Myocyte (in vitro differentiated cells): ENCODE measurements at places on chromosomes 7 and 10. TPM values are rescaled to one million over a fixed set of nuclear protein-coding genes. Genes with fewer than 3 reads are reported as not detected.

SLC26A4 gene
- total RNA-seq: 3.1 and 7.3 TPM in 2 replicates

COL17A1 gene
- 0.03 and 0.16 TPM in 2 replicates for total RNA-seq

TCTN3 gene
- 33.9 and 35.4 TPM in 2 replicates for total RNA-seq

DNA sequence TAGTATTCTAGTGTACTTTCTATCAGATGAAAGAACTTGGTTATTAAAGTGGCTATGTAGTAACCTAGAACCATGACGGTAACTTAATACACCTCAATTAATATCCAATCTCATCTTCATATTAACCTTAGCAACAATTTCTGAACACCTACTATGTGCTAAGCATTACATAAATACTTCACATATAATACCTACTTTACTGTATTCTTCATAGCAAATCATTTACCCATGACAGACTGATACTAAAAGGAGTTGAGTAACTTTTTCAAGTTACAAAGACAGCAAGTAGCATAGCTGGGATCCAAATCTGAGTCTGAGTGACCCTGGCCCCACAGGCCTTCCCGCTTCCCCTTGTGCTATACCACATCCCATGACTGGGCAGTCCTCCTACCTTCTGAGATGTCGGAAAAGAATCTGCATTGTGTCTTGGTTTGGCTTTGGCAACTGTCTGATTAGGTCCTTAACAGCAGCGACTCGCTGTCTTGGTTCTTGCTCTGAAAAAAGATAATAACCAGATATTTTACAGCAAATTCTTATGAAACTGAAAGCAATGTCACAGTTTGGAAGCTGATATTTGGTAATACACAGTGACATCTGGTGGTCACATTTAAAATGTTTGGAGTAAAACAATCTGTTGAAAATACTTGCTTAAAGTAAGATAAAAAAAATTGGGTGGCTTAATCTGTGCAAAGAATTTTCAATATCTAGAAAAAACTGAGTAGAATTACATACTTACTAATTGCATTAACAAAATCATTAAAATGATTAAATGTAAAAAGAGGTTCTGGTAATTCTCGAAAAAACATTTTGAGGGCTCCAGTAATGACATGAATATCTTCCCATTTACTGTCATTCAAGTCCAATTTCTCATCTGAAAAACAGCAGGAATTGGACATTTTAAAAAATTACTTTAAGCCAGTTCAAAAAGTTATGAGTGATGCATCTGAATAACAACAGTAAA lies 120.1 kb downstream of the ARHGAP12 start:
- peak; percentile 90 for DNase-seq

- DNase-seq: no peak
Measured at GRCh38 chr7:45917064-45917463, 4.0 kb downstream of the IGFBP3 start.

DNA sequence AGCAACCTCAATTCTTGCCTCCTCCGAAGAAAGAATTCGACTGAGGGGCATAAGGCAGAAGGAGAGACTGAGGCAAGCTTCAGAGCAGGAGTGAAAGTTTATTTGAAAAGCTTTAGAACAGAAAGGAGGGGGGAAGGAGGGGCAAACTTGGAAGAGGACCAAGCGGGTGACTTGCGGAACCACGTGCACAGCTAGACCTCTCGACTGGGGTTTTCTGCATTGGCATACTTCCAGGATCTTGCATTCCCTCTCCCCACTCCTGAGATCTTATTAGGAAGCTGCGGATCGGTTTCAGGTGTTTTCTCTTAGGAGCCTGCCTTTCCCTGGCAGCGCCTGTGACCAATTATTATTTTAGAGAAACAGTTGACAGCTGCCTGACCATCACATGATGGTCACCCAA lies 20.3 kb upstream of the CPXM2 start:
- no peak for DNase-seq

DNA sequence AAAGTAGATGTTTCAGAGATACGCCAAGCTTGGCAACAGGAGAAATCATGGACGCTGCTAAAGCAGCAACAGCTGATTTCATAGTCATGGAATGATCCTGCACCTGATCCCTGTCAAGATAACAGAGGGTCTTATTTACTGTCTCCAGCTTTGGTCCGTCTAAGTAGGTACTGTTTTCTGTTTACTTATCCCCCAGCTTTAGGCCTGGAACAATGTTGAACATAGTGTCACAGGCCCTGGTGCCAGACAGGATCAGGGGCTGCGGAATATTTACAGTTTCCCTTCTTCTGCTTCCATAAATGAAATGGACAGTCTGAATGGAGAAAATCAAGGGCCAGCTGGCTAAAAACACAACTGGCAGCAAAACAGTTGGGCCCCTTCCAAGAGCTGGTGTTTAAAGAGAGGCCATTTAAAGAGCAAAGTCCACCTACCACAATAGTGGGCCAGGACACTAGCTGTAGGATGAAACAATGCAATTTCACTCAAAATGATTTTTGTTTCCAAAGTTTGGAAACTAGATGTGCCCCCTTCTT lies 2.9 kb downstream of the GPR37 start:
- DNase-seq: peak; percentile 6

DNA sequence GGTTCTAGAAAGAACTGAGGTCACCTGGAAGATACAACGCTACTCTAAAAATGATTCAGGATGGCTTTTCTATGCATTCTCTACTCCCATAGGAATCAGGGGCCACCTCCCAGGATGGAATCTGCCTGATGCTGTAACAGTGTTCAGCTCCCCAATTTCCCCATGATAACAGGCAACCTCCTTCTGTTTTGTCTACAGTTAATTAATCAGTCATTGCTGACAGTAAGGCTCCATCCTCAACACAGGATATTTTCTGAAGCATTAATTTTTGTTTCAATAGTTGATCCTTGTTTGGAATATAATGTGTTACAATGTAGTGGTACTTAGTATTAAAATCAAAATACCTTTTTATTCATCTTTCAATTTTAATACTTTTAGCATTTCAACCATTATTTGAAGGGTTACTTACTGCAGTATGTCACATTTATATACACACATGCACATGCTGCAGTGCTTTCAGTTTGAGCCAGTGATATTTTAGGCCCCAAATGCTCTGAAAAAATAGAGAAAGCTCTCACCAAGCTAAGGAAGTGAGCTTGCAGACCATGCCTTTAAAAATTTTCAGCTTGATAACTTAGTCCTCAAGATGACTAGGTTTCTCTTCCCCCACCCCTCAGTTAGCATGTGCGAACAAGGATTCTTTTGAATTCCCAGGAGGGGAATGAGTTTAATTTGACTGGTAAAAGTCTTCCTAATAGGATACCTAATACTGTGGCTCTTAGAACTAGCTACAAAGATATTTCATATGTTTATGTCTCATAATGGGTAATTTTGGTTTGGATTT lies 592 bp upstream of the PIK3CG start:
- DNase-seq: no peak

GRCh38 chr10:17375936-17376584 lies 78.3 kb downstream of the ST8SIA6 start:
- peak; percentile 3 for DNase-seq
